ENCODE measurements at places on chromosomes 3 and 15.

DNA sequence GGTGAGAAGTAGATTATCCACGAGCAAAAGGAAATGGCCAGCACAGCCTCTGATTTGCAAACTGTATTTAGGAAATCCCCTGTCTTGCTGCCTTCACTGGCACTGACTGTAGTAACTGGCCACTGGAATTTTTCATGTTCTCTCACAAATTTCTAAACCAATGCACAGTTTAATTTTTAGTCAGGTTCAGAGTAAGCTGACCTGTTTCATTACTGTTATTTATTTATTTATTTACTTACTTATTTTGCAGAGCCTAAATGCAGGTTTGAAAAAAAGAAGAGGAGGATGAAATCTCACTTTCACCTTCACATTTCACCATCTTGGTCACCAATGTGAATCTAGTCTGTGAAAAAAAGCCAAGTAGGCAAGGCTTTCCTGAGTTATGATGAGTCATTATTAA, 291.0 kb downstream of the PLOD2 start:
- no peak for DNase-seq

DNA sequence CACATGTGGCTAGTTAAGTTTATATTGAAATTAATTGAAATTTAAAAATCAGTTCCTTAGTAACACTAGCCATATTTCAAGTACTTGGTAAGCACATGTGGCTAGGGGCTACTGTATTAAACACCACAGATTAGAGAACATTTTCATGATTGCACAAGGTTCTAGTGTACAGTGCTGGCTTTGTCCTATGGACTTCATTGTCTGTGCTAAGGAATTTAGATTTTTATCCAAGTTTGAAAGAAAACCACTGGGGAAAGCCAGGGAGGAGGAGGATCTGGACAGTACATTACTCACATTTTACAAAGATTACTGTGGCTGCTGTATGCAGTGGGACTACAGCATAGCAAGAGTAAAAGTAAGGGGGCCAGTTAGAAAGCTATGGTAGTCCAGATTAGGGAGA, 13.9 kb downstream of the STAC start:
- DNase-seq = no peak

GRCh38 chr15:27714675-27715074, 384.4 kb downstream of the OCA2 start:
- DNase-seq = no peak

DNA sequence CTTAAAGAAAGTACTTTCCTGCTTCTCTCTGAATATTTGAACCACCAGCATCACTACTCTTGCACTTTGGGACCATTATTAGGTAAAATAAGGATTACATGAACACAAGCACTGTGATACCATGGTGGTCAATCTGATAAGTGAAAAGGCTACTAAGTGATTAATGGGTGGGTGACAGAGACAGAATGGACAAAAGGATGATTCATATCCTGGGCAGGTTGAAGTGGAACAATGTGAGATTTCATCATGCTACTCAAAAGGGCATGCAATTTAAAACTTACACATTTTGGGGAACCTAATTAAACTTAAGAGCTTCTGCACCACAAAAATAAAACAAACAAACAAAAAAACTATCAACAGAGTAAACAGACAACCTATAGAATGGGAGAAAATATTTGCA, 172.0 kb upstream of the CD96 start:
- no peak for DNase-seq

GRCh38 chr3:187979564-187979963, 174.4 kb upstream of the LPP start:
- no peak for DNase-seq

DNA sequence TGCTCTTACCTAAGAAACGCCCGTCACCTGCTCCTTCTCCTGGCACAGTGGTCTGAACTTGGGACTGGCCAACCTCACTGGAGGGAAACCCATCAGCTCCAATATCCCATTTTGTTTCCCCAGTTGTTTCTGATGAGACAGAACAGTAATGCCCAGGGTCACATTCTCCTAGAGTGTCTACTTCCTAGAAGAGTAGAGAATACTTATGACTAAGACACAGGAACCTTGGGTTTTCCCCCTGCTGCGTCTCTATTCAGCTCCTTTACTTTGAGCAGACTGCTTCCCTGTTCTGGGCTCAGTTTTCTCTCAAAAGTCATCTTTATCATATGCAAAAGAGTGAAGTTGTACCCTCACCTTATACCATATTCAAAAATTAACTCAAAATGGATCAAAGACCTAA, 79.4 kb downstream of the POLR2M start:
- no peak for DNase-seq

DNA sequence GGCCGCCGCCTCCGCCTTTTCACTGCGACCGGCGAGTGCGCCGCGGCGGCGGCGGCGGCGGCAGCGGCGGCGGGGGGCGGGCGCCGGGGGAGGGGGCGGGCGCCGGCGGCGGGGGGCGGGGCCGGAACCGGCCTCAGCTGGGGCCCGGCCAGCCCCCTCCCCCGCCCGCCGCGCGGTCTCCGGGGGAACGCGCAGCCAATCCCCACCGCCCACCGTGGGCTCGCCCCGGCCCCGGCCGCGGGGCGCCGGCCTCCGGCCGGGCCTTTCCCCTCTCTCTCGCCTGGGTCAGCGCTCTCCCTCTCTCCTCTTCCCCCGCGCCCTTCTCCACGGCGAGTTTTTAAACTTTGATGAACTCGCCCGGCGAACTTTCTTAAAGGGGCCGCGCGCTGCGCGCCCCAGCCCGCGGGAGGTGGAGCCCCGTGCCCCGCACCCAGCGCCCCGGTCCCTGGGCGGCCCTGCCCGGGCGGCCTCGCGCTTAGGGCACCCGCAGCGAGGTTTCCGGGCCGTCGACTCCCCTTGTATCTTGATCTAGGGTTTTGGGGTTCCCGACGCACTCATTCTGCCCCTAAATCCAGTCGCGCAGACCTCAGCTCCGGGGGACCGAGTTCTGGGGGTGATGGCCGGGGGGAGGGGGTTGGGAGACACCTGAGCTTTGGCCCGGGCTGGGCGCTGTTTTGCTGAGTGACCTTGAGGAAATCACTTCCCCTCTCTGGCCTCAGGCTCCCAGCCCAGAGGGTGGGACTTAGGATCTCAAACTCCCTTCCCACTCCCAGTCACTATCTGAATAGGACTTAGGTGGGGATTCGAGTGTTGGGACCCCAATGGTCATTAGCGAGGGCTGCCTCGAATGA, at the start of gene RBPMS2:
Gene RBPMS2 (minus strand): TSS at position 39 of the 851 bp plus-strand sequence. CDS start 270 bp downstream, outside the sequence.
- DNase-seq = no peak

DNA sequence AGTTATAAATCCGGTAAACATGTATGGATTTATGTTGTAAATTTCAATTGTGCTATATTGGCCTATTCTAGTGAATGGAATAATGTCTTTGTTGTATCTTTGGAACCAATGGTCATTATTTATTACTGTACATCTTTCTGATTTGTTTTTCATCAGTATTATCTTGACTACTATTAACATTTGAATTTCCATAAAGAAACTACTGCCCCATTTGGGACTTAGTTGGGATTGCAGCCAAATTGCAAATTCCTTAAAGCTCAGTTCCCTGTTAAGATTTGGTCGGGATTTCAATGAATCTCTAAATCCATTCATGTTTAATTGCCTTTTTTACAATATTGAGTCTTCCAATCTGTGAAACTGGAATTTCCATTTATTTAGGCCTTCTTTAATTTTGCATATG, 822.4 kb upstream of the CADM2 start:
- no peak for DNase-seq

- no peak for DNase-seq
These were observed 261.9 kb upstream of the NR2E3 start for GRCh38 chr15:71548401-71548807.

DNA sequence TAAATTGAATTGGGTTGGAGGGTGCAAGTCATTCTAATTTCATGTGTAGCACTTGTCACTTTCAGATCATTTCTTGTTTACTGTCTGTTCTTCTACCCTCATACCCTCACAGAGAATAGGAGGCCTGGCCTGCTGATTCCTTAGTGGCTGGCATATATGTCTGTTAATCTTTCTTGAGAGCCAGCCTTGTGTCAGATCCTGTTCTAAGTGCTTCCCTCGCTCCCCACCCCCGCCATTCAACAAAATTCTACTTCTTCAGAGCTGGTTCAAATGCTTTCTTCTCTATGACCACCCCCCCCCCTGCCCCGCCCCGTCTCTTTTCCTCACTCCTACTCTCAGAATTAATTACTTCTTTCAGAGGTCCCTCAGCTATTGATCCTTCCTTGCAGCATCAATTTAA, 1.5 kb upstream of the U2SURP start:
- no peak for DNase-seq

- no peak for DNase-seq
These were observed 155.3 kb downstream of the ATP10A start for GRCh38 chr15:25707656-25708365.

DNA sequence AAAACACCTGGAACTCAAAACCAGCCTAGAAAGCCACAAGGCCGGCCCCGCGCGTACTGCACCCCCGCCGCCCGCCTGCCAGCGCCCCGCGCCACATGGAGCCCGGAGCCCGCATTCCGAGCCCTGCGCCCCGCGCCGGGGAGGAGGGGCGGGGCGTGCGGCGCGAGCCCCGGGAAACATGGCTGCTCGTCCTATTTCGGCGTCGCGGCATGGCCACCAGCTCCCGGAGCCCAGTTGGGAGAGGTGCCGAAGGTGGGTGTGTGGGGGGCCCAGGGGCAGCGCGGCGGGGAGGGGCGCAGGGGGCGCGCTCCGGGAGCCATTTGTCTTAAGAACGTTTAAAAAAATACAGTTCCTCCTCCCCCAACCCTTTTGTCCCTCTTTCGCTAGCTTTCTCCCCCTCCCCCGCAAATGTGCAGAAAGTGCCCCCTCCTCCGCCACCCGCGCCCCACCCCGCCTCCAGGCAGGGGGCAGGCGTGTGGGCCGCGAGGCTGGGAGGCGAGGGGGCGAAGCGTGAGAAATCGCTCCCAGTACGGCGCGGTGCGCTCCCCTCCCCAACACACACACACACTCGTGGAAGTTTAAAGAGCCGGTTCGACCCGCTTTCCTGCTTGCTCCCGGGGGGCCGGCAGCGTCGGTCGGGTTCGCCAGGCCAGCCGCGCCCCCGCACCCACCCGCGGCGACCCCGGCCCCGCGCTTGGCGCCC, 2.5 kb downstream of the ANP32A start:
- peak; percentile 50 for DNase-seq

- no peak for DNase-seq
These were observed 12.0 kb upstream of the LINGO1 start for GRCh38 chr15:77644543-77645247.

DNA sequence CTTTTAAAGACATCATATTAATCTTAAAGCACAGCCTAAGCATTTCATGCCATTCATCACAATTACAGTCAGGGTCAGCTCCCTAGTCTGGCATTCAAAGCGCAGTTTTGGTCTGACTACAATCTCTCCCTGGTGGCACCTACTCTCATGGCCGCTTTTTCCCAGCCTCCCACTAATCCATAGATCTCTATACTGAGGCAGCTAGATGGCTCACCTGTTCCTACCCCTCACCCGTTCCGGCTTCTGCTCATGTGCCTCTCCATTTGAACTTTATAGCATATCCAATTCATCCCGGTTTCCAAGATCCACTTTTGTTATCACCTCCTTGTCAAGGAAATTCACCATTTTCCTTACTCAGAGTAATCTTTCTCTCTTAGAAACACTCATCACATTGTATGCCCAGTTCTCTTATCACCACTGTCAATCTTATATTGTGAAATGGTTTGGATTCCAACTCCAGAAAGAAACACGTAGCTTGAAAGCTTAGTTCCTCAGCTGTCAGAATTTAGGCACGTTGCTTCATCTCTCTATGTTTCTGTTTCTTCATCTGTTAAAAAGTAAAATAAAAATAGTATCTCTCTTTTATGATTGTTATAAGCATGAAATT, 220.0 kb upstream of the UBE2E2 start:
- no peak for DNase-seq

GRCh38 chr15:92115834-92116233, 262.3 kb downstream of the SLCO3A1 start:
- no peak for DNase-seq

GRCh38 chr3:141020143-141020830, 30.9 kb upstream of the SPSB4 start:
- no peak for DNase-seq

DNA sequence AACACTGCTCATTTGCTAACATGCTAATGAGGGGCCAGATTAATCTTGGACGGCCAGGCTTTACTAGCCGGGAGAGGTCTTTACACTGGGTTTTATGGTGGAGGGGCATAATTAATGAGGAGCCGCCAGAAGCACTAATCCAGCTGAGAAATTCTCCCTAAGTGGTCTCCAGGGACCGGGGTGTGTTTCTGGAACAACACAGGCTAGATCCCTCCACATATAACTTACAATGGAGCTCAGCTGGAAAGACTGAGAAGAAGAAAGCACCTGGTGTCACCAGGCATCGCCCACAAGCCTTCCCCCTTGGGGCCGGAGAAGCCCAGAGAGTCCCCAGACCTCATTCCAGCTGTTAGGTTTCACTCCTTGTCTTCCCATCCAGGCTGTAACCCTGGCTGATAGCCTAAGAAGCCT, 127.5 kb downstream of the MEGF11 start:
- DNase-seq = no peak

DNA sequence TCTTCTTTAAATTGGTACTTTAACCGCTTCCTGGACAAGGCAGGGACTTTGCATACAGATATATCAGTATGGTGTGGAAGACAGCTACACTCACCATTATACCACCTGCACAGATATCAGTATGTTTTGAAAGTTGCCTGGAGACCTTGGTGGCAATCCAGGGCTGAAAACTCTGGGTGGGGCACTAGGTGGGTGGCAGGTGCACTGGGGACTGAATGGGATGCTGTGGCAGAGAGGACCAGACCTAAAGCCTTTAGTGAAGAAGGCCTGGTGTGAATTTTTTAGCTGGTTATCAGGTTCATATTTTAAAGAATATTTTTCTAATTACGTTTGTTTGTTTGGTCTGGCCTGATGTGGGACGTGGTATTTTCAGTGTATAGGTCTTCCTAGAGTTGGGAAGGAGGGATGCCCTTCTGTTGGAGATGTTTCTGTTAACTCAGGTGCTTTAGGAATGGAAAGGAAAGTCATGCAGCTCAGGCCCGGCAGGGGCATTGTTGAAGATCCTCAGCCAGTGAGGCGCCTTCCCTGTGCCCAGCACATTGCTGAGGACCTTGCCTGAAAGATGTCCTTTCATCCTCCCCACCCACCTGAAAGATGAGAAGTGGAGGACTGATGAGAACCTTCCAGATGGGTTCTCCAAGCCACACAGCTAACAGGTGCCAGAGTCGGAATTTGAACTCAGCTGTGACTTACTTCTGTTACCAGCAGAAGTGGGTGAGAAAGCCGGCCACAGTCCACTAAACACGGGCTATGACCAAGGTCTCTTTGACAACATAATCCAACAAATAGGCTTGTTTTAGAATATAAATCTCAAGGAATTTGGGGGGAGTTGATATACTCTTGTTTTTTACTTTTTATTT, 77.3 kb downstream of the APBA2 start:
- no peak for DNase-seq

DNA sequence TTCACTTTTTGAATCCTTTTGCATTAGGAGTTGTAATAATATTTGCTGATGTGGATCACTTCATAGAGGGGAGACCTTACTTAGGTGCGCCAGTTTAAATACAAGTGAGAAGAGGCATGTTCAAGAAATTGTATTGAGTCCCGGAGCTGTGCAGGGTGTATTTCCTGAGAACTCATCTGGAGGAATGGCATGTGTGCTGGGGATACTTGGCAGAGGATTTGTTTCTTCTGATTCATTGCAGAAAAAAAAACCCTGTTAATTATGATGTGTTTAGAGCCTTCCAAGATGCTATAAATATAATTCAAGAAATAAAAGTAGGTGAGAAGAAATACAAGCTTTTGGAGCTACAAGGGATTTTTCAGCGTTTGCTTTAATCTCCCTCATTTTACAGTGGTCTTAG, 97.6 kb downstream of the TPRG1 start:
- no peak for DNase-seq

GRCh38 chr3:160475884-160476283, 26.3 kb upstream of the TRIM59 start:
- no peak for DNase-seq

Data from effector CD4-positive, alpha-beta T cell (primary cell).